Thyroid gland (tissue), 4 donors: ENCODE measurements at places on chromosomes 3 and 15.

DNA sequence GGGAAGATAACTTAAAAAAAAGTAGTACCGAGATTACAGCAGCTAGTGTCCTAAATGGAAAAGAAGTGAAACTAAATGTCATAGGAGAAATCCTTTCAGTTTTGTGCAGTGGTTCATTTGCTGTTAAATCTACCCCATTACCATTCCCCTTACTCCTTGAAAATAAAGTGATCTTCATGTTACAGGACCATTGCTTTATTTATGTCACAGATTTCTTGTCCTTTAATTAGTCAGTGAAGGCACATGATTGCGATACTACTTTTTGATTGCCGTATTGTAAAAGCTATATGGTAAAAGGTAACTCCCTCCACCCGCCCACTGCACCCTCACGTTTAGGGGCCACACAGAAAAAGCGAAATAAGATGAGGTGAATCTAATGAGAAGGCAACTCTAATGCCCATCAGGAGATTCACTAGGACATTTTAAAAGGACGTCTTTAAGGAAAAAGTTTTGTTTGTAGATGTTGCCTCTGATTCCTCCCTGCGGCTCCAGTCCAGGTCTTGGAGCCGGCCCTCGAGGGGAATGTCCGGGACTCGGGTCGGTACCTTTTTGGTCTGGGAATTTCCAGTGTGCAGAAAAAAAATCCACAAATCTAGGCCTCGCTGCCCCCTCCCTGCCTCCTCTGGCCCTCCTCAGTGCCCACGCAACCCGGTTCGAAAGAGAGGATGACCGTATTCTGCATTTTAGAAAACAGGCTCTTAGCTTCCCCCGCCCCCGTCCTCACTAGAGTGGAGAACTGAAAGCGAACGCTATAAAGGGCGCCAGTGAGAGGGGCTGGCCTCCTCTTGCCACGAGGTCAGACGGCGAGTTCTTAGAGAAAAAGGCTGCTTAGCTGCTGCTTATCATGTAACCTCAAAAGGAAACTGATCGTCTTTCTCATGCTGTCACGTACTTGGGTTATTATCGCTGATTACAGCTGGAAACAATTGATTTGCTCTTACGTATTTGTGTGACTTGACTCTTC is 21.8 kb upstream of the NFKBIZ start:
- peak; percentile 86 for DNase-seq

DNA sequence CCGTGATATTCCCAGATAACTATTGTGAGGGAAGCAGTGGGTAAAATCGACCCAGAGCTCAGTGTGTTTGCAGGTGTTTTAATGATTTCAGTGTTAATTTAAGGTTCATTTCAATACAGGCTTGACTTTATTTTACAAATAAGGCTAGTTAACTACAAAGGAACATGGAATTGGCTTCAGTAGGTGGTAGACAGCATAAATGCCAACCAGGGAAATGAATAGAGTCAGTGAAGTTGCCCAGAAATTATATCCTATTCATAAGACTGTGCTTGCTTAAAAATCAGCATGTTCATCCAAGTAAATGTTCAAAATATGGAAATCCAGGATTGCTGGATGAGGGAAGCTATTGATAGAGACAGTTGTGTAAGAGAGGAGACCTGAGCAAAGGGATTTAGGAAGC is 66.1 kb downstream of the LARS2 start:
- no peak for DNase-seq

- DNase-seq, result peak; percentile 63
Observed at GRCh38 chr15:68278345-68278594, 725 bp downstream of the FEM1B start.

DNA sequence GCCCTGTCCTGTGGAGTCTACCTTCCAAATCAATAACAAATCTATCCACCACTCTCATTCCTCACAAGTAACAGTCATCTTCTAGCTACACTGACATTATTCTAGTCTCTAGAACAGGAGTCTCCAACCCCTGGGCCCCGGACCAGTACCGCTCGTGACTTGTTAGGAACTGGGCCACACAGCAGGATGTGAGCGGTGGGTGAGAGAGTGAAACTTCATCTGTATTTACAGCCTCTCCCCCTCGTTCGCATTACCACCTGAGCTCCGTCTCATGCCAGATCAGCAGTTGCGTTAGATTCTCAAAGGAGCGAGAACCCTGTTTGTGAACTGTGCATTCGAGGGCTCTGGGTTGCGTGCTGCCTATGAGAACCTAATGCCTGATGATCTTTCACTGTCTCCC is 31.9 kb downstream of the ROBO2 start:
- DNase-seq, result no peak

DNA sequence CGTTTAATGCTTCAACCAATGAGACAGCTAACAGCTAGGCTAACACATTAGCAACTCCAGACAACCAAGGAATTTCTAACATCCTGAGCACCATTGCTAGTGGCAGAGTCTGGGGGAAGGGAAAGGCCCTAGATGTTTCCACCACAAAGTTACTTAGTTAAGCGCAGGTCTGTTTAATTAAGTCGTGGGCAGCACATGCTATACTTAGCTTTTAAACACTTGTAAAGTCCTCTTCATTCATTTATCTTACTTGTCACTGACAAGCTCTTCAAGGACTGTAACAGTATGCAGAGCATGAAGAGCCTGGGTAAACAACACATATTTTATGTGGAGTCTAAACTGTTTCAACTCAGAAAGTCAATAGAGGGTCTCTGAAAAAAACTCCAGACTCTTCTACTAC is 221.1 kb upstream of the WNT5A start:
- no peak for DNase-seq

- no peak for DNase-seq
Observed at GRCh38 chr3:153357436-153357835, 195.4 kb downstream of the RAP2B start.

GRCh38 chr3:159766563-159767185 is 222.0 kb upstream of the IL12A start:
- DNase-seq, result no peak

DNA sequence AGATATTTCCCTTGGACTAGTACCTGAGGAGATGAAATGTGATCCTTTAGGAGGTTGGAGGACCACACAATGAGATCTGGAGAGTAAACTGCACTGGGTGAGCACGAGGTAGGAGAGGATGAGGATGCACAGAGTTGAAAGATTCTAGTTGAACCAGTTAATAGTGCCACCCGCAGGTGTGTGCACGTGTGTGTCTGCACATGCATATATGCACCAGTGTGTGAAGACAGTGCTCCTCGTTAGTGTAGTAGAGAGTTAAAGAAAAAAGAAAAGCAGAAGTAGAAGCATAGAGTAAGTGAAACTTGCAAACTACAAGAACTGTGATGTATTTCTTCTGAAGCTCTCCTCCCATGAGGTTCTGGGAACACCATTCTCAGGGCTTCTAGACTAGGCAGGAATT is 8.4 kb downstream of the MED12L start:
- DNase-seq, result no peak

- DNase-seq, result no peak
Observed at GRCh38 chr15:80026754-80027153, 32.7 kb upstream of the ZFAND6 start.

DNA sequence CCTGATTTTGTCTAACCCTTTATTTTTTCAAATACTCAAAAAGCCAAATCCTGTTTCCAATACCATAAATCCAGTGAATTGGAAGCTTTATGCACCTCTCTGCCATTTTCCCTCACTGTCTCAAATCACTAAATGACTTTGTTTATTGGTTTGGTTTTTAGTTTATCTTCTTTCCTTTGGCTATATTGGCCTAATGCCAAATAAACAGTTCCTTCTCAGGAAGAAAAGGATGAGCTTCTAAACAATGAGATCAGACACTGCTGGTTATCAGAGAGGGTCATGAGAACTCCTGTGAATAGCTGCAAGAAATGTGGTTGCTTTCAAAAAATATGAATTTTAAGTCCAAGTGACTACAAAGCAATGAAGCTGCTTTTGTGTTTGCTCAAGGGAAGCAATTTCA is 359.9 kb downstream of the MECOM start:
- no peak for DNase-seq

GRCh38 chr15:71549697-71550096 is 260.7 kb upstream of the NR2E3 start:
- DNase-seq, result no peak

DNA sequence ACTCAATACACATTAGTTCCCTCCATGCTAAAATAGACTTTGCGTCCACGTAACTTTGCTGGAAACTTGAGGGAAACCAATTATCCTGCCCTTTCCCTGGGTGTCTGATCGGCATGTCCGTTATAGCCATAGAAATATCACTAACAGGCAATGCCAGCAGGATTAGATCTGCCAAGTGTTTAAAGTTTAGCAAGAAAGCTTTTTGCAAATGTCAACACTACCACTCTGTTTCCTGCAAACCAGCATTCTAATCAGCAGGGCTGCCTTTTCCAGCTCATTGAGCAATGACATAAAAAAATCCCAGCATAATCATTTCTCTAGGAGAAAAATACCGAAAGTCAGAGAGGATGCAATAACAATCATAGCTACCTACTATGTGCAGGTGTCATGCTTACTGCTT is 60.9 kb downstream of the NOX5 start:
- DNase-seq, result no peak

GRCh38 chr3:26962492-26963360 is 340.2 kb downstream of the LRRC3B start:
- no peak for DNase-seq

DNA sequence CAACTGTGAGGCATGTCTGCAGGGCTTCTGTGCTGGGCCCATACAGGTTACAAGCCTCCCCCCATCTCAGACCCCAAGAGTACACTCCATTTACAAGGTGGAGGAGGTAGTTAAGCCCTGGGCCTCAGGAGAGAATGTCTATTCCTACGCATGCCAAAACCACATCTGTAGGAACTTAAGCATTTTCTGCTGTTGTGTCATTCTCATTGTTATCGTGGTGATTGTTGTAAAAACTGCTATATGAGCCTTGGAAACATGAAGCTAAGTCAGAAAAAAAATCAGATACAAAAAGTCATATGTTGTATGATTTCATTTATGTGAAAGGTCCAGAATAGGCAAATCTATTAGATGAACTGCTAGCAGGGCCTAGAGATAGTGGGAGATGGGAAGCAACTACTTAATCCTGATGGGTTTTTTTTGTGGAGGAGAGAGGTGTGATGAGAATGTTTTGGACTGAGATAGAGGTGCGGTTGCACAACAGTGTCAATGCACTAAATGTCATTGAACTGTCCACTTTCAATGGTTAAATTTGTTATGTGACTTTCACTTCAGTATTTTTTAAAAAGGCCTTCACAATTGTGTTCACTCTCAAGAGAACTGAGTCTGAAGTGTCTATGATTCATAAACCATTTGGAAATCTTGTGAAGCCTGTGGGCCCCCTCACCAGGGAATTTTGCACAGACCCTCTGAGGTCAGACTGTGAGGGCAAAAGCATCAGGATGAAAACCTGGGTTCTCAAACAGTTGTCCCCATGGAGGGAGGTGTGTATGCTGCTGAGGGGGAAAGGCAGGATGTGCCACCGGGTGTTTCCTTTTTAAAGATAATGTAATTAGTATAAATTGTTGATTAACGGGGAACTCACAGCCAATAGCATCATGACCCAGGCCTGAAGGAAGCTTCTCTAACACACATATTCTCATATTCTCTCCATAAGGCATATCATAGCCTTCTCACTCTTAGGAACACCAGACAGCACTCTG is 3.2 kb downstream of the RTP3 start:
- no peak for DNase-seq

- DNase-seq, result no peak
Observed at GRCh38 chr3:106058475-106058874, 189.7 kb upstream of the CBLB start.

- no peak for DNase-seq
Observed at GRCh38 chr3:5293207-5293606, 105.7 kb downstream of the EDEM1 start.

DNA sequence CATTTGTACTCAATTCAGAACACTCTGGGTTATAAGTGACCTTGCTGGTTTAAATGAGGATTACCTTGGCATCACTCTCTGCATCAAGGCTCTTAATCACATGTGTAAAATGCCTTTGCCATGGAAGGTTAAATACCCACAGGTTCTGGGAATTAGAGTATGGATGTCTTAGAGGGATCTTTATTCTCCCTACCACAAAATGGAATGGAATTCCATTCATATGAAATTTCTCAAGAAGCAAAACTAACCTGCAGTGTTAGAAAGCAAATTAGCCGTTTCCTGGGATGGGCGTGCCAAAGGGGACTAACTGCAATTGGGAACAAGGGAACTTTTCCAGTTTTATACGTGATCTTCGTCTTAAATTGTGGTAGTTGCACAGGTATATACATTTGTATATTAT is 39.8 kb downstream of the TBL1XR1 start:
- DNase-seq, result no peak

- DNase-seq, result no peak
Observed at GRCh38 chr15:62277816-62278394, 112.8 kb upstream of the C2CD4B start.

DNA sequence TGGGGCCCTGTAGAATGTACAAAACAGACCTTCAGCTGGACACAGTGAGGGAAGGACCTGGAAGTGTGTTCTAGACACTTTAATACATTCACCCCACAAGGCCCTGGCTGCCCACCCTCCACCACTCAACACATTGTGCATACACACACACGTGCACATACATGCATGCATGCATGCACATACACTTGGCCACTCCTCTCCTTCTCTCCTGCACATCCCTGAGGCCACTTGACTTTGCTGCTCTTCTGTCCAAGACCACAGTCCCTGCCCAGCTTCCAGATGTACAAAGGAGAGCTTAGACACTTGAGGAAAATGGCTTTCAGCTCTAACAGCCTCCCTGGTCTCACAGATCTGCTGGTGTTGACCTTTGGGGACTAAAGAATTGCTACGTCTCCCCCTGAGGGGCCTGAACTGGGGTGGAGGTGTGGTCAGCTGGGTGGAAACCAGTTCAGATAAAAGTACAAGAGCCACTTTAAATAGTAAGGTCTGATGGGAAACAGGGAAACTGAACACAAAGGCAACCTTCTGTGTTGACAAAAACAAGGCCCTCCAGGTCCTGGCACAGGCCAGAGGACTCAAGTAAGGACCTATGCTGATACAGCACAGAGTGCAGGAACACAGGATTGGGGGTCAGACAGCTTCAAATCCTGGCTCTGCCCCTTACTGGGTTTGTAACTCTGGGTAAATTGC is 24.8 kb upstream of the NOX5 start:
- no peak for DNase-seq

DNA sequence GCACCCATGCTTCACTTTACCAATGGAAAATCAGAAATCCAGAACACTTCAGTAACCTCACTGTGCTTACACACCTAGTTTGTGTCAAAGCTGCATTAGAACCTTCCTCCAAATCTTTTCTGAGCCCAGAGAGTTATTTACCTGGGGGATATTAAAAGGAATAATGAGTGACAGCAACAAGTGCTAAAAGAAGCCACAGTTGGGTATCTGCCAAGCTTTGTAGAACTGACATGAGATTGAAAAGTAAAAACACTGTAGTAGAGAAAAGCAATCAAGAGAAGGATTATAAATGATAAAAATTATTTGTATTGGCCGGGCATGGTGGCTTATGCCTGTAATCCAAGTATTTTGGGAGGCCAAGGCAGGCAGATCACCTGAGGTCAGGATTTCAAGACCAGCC is 8.8 kb upstream of the TBC1D23 start:
- DNase-seq, result no peak

GRCh38 chr15:69999392-70000085 is 98.2 kb downstream of the TLE3 start:
- no peak for DNase-seq

- no peak for DNase-seq
Observed at GRCh38 chr15:49225572-49226281, 55.7 kb downstream of the GALK2 start.

GRCh38 chr15:56425976-56426375 is 39.0 kb downstream of the MNS1 start:
- DNase-seq, result no peak
